ENCODE measurements at places on chromosomes 16 and 17. TPM values are rescaled to one million over a fixed set of nuclear protein-coding genes. Genes with fewer than 3 reads are reported as not detected.

SULT1A2 gene
- total RNA-seq: not detected

PYDC1 gene
- total RNA-seq: not detected

KRT28 gene
- total RNA-seq: not detected

FNDC8 gene
- not detected for total RNA-seq

ICAM2 gene
- 4.2 TPM for total RNA-seq

GSPT1 gene
- total RNA-seq: 71.6 TPM

PRSS53 gene
- 9.6 TPM for total RNA-seq

NLRC3 gene
- total RNA-seq: under 0.01 TPM

KRT32 gene
- total RNA-seq: not detected

MYO15B gene
- total RNA-seq: 4.2 TPM

TPSAB1 gene
- not detected for total RNA-seq

SMIM36 gene
- total RNA-seq: not detected

TMC5 gene
- total RNA-seq: not detected

TMC8 gene
- total RNA-seq: not detected

OTOP2 gene
- total RNA-seq: not detected

SPDYE4 gene
- total RNA-seq: not detected

RASL10B gene
- total RNA-seq: 7.4 TPM

PPY gene
- not detected for total RNA-seq

GRIN2A gene
- total RNA-seq: not detected

RGS11 gene
- 2.4 TPM for total RNA-seq

TMIGD1 gene
- not detected for total RNA-seq

CEMP1 gene
- total RNA-seq: 0.09 TPM

DNAH3 gene
- not detected for total RNA-seq

SEPTIN12 gene
- total RNA-seq: not detected

KRT39 gene
- not detected for total RNA-seq

PDF gene
- 14.4 TPM for total RNA-seq

OR1D5 gene
- not detected for total RNA-seq

ENPP7 gene
- total RNA-seq: not detected

CORO1A gene
- total RNA-seq: 0.59 TPM

FKBP10 gene
- total RNA-seq: 1,584 TPM

CASKIN2 gene
- 6.5 TPM for total RNA-seq

TBX2 gene
- total RNA-seq: 30.0 TPM

CBLN1 gene
- total RNA-seq: not detected

PARD6A gene
- total RNA-seq: 1.2 TPM

HOXB7 gene
- 3.3 TPM for total RNA-seq

JPH3 gene
- not detected for total RNA-seq

PPP1R27 gene
- 0.09 TPM for total RNA-seq

PLCG2 gene
- total RNA-seq: 1.8 TPM

DOC2B gene
- not detected for total RNA-seq

OR2C1 gene
- total RNA-seq: 0.14 TPM

ZNF385C gene
- total RNA-seq: not detected

KRT20 gene
- not detected for total RNA-seq

TP53TG3F gene
- total RNA-seq: not detected

GPT2 gene
- 36.9 TPM for total RNA-seq

ACSM2A gene
- total RNA-seq: not detected

SEPTIN1 gene
- 0.59 TPM for total RNA-seq

EVPLL gene
- not detected for total RNA-seq

SDR42E2 gene
- total RNA-seq: not detected

USB1 gene
- total RNA-seq: 65.6 TPM

MMP15 gene
- total RNA-seq: 14.8 TPM

CD300LD gene
- total RNA-seq: not detected

OTOA gene
- 0.09 TPM for total RNA-seq

KCNH4 gene
- total RNA-seq: not detected

KRTAP4-3 gene
- not detected for total RNA-seq

TBC1D26 gene
- total RNA-seq: 0.18 TPM

HSDL1 gene
- 28.2 TPM for total RNA-seq

SCARF1 gene
- 0.59 TPM for total RNA-seq

MEOX1 gene
- not detected for total RNA-seq

Data from smooth muscle cell of the umbilical artery (primary cell).